Left ventricle myocardium inferior (tissue), 1 donor: ENCODE measurements at places on chromosomes 12 and 14. TPM values are rescaled to one million over a fixed set of nuclear protein-coding genes. Genes with fewer than 3 reads are reported as not detected.
A peak's percentile ranks its signal among the peaks of the same experiment; 100 is the strongest.

DNA sequence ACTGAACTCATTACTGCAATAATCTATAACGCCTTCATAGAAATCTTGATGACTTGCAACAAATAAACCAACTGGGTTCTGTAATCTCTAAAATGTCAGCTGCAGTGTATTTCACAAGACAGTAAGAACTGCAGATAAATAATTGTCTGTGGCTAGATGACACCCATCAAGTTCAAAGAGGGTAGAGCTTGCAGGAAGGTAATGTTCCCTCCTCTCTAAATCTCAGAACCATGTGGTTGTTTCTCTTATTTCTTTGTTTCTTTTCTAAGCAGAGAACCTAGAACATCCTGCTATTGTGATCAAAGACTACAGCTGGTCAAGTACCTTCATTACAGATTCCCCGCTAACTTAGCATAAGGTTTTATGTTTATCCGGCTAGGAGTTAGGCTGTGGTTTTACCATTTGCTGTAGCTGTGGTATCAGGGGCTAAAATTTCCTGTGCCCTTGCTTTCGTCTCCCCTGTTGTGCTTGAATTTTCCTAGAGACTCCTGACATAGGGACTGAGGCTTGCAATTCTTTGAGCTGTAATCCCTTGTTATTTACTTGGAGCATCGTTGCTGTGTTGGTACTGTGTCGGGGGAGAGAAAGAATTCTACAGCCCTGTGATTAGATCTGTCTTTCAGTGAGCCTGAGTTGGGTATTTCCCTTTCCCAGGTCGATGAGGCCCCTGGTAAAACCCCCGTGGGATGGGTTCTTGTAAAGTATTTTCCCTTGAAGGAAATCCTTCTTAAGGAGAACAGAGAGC, 253.1 kb upstream of the BTG1 start:
- no peak for DNase-seq

Gene CMAS
- 34.8 TPM for total RNA-seq

Gene USP44
- 0.80 TPM for total RNA-seq

GRCh38 chr12:130800312-130800711, 38.7 kb downstream of the STX2 start:
- no peak for DNase-seq

Gene RNF212B
- total RNA-seq: not detected

Gene DACT1
- 3.4 TPM for total RNA-seq

GRCh38 chr14:83120187-83120586, 1586.5 kb upstream of the SEL1L start:
- DNase-seq: no peak

Gene DNAL1
- 15.2 TPM for total RNA-seq

DNA sequence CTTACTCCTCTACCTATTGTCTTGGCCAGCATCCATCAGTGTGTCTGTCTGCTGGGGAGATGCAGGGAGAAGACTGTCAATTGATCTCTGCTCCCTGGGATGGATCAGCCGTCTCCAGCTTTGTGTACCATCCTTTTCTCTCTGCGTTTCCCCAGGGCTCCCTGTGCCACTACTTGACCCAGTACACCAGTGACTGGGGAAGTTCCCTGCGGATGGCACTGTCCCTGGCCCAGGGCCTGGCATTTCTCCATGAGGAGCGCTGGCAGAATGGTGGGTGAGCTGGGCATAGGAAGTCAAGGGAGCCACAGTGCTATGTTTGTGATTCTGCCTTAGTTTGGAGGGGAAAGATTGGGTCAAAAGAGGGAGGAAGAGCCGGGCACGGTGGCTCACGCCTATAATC, 5.1 kb downstream of the AMHR2 start:
- DNase-seq: no peak

DNA sequence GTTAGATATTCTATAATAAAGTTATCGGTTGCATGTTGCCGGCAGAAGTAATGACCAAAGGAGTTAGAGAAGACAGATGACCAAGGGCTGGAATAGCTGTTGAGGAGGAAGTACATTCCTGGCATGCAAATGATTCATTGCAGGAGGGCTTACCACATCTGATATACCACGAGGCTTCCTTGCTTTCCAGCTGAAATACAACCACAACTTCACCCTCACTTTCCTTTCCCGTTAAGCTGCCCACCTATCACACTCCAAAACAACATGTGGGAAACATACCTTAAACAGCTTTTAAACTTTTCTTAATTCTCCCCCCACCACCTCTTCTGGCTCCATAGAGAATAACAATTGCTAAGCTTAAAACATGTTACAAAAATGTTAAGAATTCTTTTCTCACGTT, 594.1 kb downstream of the NRXN3 start:
- no peak for DNase-seq

GRCh38 chr12:7498809-7499208, 4.8 kb downstream of the CD163 start:
- DNase-seq: no peak

DNA sequence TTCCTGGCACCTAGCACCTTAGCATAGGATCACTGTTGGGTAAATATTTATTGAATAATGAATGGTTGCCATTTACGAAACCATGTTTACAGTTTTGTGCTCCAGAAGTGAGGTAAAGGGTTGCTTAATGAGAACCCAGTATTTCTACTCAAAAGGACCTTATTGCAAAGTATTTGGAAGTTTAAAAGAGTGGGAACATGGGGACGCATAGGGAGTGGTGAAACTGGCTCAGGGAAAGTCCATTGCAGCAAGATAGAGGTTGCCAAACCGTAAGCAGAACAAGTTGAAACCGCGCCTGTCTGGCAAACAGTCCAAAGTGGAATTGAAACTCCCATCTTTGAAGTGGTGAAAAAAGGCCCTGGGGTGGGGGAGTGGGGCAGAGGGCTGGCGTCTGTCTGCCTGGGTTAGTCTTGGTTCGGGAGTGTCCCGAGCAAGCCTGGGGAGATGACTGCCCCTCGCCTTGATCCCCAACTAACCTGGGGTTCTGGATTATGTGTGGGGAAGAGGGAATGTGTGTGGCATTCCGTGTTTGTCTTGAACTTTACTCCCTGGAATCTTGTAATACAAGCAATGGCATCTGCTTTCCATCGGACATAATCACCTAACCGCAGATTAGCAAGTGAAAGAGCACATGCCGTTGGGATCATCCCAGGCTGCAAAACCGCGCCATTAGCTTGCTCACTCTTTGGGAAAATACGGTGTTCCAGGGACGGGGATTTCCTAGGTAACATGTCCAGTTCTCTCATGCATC, 7.2 kb downstream of the ALDH2 start:
- DNase-seq: peak; percentile 72

Gene RD3L
- total RNA-seq: 30.7 TPM

Gene NELL2
- total RNA-seq: 0.55 TPM

Gene RHOJ
- 14.6 TPM for total RNA-seq

DNA sequence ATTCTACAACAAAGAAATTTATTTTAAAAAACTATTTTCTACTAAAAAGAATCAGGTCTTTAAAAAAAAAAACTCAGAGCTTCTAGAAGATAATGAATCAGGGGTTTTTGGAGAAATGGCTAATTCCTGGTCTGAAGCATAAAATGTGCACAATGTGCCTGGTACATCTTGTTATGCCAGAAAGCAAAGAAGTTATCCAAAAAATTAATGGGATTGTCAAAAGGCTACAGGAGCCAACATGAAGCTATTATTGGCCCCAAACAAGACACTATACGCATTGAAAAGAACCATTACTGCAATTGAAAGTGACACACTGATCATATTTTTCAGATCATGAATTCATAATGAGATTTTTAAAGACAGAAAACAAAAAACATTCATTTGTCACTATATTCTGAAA, 19.3 kb upstream of the TUBA1A start:
- no peak for DNase-seq

DNA sequence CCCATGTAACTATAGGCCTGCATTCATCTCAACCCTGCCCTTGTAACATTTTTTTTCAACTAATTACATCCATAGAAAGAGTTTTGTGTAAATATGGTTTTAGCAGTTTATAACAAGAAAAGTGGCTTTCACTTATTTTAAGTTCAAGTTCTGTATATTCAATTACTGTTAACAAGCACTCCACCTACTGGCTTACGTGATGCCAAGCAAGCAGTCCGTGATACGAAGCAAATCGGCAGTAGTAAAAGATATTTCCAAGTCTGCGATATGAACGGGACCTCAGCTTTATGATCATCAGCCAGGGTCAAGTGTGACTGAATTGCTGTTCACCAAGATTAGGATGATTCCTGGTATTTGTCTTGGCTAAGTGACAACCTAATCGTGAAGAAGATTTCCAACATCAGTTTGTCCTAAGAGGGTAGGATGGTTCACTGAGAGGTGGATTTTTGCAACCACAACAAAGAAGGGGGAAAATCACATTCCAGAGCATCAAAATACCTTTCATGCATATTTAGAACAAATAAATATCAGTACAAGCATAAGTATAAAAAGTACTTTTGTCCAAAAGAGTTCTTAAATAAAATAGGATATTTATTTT, 456.2 kb downstream of the FOXG1 start:
- no peak for DNase-seq
